ENCODE measurements at places on chromosomes 1 and 21. TPM values are rescaled to one million over a fixed set of nuclear protein-coding genes. Genes with fewer than 3 reads are reported as not detected.
A peak's percentile ranks its signal among the peaks of the same experiment; 100 is the strongest.

DNA sequence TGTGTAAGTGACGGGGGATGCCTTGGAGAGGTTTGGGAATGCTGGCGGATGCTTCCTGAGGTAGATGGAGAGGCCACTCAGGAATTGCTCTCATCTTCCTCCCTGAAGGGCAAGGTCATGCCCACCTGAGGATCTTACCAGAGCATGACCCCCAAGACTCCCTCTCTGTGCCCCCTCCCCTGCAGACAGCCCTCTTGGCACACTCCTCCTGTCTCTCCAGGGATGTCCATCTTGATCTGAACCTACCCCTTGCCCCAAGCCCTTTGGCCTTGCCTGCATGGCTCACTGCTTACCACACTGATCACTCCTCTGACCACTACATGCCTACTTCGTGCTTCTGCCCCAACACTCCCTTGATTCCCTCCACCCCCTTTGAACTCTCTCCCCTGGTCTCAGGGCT is 17.9 kb upstream of the MPL start:
- no peak for DNase-seq

GRCh38 chr1:26434161-26434752 is 2.1 kb downstream of the DHDDS start:
- DNase-seq: no peak

GRCh38 chr1:185008838-185009237 is 34.5 kb upstream of the NIBAN1 start:
- no peak for DNase-seq

DNA sequence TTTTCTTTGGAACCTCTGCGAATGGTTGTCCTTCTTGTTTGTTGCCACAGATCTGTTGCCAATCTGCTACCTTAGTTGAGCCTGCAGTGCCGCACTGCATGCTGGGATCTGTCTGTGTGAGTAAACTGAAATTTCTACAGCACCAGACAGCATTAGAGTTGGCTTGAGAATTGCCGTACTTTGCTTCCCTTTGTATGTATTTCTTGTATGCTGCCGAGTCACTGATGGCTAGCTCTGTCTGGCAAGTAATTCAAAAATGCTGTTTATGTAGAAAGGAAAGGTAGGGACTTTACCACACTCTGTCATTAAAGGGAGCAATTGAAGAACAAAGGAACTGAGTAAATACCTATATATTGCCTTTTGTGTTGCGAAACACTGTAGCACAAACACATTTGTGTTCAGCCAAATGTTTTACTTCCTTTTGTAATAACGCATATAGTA is 857.4 kb downstream of the USP25 start:
- peak; percentile 20 for DNase-seq

DNA sequence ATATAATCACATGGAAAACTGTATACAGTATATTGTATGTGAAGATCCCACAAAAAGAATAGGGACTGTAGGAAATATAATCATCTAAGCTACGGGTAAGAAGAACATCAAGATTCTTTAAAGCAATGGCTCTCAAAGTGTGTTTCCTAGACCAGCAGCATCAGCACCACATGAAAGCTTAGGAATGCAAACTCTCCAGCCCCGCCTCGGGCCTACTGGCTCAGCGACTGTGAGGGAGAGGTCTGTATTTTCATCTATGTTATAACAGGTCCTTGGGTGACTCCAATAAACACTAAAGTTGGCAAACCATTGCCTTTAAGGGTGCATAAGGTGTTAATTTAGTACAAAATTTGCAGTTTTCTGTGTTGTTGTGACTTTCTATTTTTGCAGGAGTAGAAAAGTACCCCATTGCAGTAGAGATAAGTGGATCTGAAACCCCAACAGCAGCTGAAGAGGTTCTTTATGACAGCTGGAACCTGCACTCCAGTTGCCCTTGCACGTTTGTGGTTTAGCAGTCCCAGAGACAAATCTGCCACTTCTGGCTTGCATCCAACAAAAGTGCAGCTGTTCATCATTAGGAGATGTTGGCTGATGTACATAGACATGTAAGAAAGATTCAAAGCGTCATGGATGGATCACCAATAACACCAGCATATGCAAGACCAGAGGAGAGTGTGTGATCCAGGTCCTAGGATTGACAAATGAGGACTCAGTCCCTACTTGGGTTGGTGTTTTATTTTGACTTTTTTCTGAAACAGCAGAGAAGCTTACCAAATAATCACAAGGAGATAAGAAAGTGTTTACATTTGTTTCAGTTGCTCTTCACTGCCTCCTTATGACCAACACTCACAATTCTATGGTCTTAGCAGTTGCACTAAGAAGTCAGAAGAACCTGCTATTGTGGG is 15.9 kb upstream of the IFNAR1 start:
- DNase-seq: no peak

Gene B3GALT2
- 0.08 TPM for total RNA-seq

DNA sequence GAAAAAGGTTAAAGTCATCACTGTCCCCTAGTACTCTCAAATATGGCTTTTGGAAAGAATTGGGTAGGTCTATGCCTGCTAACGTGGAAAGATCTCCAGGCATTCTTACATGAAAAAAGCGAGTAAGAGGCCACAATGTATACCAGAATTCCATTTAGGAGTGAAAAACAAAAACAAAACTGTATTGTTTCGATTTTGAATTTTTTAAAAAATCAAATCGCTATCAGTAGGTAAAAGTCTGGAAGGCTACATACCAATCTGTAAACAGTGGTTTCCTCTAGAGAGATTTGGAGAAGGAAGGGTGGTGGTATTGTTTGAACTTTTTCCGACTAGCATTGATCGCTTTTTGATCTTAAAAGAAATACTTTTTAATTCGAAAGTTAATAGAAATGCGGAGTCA is 55.9 kb downstream of the RRAGC start:
- DNase-seq: no peak

DNA sequence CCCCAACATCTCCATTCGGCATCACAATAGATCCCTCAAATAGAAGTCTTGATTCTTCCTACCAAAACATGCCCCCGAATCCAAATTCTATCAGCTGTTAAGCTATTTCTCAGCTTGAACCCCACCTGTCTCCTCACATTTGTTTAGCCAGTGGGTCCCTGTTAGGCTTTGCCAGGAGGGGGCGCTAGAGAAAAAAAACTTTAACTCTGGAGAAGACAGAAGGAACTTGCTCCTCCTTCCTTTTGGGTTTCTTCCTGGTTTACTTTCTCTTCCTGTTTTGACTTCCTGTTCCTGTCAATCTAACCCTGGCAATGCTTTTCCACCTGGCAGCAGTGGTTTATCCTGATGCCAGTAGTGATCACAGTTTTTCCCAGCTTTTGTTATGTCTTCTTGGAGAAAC is 95.6 kb upstream of the KCNK1 start:
- no peak for DNase-seq
